Lower lobe of right lung (tissue), 2 donors: ENCODE measurements at places on chromosomes 13 and 19.
A peak's percentile ranks its signal among the peaks of the same experiment; 100 is the strongest.

DNA sequence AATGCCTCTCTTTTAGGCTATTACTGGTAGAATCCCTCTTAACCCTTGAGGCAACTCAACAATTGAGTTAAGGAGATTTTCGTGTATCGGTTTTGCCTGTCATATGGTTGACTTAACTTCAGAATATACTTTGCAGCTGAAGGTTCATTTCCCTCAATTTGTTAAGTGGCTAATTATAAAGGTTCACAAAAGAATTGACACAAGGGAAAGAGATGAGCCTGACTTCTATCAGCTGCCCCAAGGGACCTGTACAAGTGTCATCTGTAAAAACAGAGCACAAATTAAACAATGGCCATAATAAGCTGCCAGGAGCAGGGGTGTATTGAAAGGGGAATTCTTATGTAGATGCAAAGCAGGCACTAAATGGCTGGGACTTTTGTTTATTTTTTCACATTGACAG is 334.8 kb upstream of the OBI1 start:
- no peak for DNase-seq

DNA sequence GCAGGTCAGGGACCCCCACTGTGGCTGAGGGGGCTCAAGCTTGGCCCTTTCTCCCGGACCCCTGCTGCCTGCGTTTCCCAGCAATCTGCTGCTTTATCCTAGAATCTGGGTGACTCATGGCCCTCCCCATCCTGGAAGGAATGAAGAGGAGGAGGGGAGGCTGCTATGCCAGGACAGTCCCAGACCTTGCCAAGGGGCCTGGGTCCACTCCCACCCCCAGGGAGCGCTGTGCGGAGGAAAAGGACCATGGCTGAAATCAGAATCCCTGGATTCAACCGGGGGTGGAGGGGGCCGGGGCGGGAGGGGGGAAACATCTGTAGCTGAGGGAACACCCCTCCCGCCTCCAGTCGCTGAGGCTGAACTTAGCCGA is 20.5 kb downstream of the ZNF114 start:
- DNase-seq: no peak

GRCh38 chr19:15516363-15516762 is 8.0 kb downstream of the CYP4F22 start:
- DNase-seq: no peak

- no peak for DNase-seq
These were observed 204.4 kb downstream of the COG6 start for GRCh38 chr13:39859898-39860297.

- DNase-seq: no peak
These were observed 38.9 kb downstream of the ALOX5AP start for GRCh38 chr13:30774214-30774730.

DNA sequence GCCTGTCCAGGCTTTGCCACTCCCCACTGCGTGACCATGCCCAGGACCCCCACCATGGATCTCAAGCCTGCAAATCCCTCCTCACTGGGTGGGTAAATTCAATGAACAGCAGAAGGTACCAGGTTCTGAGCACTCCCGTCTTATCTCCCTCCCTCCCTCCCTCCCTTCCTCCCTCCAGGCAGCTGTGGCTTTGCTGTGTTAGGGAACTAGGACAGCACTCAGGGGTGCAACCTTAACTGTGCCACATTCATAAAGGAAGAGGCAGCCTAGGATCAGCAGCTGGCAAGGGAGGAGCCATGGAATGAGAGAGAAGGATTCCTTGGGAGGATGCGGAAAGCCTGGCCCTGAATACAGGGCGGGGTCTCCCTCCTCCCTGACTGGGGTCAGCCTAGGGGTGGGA is 5.6 kb downstream of the CEACAM4 start:
- DNase-seq: no peak

- no peak for DNase-seq
These were observed 1.4 kb upstream of the GPR183 start for GRCh38 chr13:99308471-99309087.

GRCh38 chr13:86684402-86684801 is 885.2 kb upstream of the SLITRK6 start:
- DNase-seq: no peak

GRCh38 chr13:30318026-30318425 is 10.7 kb upstream of the KATNAL1 start:
- DNase-seq: no peak

DNA sequence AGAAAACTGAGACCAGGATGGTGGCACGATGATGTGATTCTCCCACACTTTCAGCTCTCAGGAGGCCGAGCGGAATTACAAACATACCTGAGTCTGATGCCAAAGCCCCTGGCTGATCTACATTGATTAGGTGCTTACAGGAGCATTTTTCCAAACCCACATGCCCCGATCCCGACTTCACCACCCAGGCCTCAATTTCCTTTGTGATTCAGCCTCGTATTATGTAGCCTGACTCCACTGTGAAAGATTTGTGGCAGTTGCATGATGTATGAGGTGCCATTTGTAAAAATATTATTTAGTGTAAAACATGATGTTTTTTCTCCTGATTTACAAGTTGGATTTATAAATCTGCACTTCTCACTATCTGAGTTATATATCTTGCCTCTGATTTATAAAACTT is 118.0 kb downstream of the TSHZ3 start:
- DNase-seq: no peak

DNA sequence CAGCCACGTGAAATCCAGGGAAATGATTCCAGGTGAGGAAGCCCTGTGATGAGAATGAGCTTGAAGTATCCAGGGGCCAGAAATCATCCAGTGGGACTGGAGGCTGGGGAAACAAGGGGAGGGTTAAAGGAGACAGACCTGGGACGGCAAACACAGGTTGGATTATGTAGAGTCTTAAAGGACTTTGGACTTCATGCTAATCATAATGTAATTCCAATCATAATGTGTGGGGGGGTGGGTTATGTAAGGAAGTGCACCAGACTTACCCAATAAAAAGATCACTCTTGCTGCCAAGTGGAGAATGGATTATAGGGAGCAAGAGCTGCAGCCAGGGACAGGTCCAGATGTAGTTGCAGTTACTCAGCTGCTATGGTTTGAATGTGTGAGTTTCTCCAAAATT is 16.1 kb upstream of the CYSLTR2 start:
- no peak for DNase-seq

DNA sequence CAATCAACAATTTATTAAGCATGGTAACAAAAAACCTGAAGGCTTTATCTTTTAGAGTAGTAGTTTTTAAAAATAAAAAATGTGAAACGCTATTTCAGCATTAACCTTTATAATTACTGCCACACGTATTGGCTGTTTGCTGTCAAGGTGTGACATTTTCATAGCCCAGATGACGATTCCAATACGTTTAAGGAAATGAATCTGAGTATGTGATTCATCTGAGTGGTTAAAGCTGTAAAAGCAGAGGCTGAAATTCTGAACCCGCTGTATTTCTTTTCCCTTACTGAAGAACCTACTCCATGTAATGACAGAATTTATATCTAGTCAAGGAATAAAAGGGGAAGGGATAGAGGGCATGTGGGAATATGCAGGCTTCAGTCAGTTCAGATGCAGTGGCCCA is 166.0 kb downstream of the LMO7 start:
- no peak for DNase-seq

- no peak for DNase-seq
These were observed 1.3 kb upstream of the LENG1 start for GRCh38 chr19:54160854-54161253.

- DNase-seq: no peak
These were observed 25.3 kb upstream of the TBC1D4 start for GRCh38 chr13:75507027-75508001.

GRCh38 chr19:30132343-30133075 is 190.5 kb downstream of the URI1 start:
- no peak for DNase-seq

DNA sequence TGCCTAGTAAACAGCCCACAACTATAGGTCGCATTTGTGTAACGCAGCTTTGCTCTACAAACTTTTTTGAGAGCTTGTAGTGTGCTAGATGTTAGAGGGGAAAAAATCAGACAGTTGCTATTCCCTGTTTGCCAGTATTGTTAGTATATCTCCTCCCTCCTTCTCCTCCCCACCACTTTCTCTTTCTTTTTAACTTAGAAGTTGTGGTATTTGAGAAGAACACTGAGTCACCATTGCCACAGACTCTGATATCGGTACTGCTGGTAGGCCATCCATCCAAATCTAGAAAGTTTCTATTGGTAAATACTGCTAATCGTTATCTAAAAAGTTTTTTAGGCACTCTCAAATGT is 666 bp downstream of the POMP start:
- DNase-seq: no peak

GRCh38 chr19:16030964-16031871 is 45.1 kb upstream of the TPM4 start:
- no peak for DNase-seq

- no peak for DNase-seq
These were observed 201.5 kb upstream of the CSNK1A1L start for GRCh38 chr13:37306778-37307544.

DNA sequence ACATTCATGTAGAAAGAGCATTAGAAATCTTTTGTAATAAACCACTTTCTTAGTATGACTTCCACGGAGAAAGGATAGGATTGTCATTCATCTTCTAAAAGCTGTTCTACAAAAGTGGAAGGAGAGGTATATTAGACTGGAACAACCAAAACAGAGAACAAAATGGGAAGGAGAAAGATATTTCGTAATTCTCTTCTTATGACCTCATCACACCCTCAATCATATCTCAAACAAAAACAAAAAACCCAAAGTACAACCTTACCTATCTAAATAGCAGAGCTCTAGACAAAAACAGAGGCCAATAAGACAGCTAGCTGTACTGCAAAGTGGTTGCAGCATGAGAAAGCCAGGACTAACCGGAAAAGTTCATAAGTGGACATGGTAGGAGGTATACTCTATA is 46.3 kb downstream of the DACH1 start:
- no peak for DNase-seq

DNA sequence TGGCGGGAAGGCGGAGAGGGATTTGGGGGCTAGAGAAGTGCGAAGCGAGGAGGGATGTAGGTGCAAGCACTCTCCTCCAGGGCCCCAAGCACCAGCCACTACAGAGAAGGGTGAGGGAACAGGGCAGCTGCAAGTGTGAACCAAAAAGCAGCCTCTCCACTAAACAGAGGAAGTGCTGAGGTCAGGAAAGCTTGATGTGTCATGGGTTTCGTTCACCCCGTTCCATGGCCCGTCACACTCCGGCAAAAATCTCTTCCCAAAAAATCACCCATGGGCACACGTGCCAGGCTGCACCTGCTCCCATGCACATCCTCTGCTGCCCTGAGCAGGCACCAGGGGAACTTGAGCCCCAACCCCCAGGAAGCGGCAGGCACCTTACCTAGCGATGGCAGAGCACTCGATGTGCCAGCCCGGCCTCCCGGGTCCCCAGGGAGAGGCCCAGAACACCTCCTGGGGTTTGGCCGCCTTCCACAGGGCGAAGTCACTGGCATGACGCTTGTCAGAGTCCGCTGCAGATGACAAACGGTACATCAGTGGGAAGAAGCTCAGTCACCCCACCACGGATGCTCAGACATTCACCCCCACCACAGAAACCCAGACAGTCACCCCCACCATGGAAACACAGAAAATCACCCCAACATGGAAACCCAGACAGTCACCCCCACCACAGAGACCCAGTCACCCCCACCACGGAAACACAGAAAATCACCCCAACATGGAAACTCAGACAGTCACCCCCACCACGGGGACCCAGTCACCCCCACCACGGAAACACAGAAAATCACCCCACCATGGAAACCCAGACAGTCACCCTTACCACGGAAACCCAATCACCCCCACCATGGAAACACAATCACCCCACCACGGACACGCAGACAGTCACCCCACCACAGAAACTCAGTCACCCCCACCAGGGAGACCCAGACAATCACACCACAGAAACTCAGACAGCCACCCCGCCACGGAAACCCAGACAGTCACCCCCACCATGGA is 29.0 kb downstream of the CARS2 start:
- DNase-seq: no peak

DNA sequence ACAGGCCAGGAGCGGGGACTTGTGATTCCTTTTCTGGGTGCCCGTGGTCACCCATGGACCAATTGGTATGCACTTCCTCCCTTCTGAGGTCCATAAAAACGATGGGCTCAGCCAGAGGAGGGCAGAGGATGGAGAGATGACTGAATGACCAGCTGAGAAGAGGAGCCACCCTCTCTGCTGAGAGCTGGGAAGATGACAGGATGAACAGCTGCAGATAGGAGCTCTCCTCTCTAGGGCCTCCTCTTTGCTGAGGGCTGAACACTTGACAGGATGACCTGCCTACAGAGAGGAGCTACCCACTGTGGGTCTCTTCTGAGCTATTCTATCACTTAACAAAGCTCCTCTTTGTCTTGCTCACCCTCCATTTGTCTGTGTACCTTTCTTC is 4.1 kb downstream of the IGFL4 start:
- no peak for DNase-seq

GRCh38 chr19:18023622-18024251 is 15.8 kb downstream of the ARRDC2 start:
- peak; percentile 90 for DNase-seq

- DNase-seq: no peak
These were observed 62.9 kb downstream of the NDFIP2 start for GRCh38 chr13:79543883-79544282.

- no peak for DNase-seq
These were observed 4.3 kb upstream of the JUNB start for GRCh38 chr19:12786952-12787351.

GRCh38 chr13:97116754-97117153 is 105.4 kb upstream of the MBNL2 start:
- no peak for DNase-seq

GRCh38 chr19:51755571-51755970 is 3.9 kb upstream of the FPR1 start:
- no peak for DNase-seq

- no peak for DNase-seq
These were observed 861.1 kb downstream of the DACH1 start for GRCh38 chr13:71005919-71006318.

DNA sequence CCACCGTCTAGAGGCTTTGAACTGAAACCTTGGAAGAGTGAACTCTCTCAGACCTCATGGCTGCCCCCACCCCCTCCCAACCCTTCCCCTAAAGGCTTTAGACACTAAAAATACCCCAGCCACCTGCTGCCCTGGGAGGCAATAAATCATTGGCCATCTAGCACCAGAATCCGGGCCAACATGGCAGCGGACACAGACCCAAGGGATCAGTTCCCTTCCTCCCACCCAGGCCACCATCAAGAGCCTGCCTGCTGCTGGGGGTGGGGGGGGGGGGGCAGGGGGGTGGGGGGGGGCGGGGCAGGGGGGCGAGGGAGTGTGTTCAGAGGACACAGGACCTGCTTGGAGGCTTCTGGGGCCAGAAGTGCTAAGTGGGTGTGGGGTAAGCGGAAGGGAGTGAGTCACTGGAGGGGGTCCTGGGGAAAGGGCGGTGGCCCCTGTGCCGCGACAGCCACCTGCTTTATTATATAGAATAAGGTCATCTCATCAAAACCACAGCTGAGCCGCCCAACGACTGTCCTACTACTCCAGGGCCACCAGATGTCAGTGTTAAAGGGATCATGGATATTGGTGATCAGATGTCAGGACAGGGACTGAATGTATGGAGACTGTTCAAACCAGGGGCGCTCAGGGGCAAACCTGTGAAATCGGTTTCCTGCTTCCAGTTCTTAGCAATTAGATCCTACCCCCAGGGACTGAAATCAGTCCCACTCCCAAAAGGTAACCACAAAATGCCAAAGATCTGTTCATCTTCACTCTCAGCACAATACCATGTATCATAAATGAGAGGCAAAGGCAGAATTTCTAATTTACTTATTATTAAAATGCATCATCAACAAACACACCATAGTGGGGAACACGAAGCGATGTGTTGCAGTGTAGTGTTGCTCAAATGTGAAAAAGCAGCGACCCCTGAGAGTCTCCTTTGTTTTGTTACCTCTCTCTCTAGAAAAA is 24.3 kb downstream of the ARL11 start:
- no peak for DNase-seq
